ENCODE measurements at places on chromosomes 12 and 14.

GRCh38 chr12:78062786-78063185, 232.1 kb downstream of the NAV3 start:
- peak; percentile 64 for DNase-seq

- peak; percentile 96 for DNase-seq
Observed at GRCh38 chr14:90396341-90397339, at the start of gene CALM1. TSS of gene CALM1 (plus strand) at chr14:90397029. CDS start at chr14:90397231, 202 bp downstream.

GRCh38 chr14:105168496-105168978, at the start of gene JAG2:
TSS of gene JAG2 (minus strand) at chr14:105168776. CDS start at chr14:105168420, 356 bp downstream.
- no peak for DNase-seq

DNA sequence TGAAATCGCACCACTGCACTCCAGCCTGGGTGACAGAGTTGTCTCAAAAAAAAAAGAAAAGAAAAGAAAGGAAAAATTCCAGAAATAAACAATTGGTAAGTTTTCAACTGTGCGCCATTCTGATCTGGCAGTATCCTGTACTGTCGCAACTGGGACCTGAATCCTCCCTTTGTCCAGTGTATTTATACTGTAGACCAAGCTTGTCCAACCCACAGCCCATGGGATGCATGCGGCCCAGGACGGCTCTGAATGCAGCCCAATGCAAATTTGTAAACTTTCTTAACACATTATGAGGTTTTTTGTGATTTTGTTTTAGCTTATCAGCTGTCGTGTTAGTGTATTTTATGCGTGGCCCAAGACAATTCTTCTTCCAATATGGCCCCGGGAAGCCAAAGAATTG, 84.7 kb downstream of the TMCC3 start:
- DNase-seq: no peak

- peak; percentile 56 for DNase-seq
Observed at GRCh38 chr12:49357103-49357678, 10.1 kb upstream of the SPATS2 start.

DNA sequence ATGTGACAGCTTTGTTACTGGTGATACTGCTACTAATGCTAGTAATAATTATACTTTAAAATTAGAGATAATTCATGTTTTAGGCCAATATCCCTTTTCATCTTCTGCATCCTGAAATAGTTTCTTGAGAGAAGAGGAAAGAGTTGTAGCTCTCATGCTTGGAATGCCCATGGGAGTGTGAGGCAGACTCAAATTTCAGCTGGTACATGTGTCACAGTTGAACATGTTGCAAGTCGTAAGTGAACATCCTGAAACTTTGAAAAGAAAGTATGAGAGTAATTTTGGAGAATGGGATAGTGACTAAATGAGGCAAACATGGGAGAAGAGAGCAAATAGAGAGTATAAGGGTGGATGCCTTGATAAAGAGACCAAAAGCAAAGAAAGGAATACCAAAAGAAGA, 168.0 kb downstream of the TMTC3 start:
- DNase-seq: peak; percentile 79

DNA sequence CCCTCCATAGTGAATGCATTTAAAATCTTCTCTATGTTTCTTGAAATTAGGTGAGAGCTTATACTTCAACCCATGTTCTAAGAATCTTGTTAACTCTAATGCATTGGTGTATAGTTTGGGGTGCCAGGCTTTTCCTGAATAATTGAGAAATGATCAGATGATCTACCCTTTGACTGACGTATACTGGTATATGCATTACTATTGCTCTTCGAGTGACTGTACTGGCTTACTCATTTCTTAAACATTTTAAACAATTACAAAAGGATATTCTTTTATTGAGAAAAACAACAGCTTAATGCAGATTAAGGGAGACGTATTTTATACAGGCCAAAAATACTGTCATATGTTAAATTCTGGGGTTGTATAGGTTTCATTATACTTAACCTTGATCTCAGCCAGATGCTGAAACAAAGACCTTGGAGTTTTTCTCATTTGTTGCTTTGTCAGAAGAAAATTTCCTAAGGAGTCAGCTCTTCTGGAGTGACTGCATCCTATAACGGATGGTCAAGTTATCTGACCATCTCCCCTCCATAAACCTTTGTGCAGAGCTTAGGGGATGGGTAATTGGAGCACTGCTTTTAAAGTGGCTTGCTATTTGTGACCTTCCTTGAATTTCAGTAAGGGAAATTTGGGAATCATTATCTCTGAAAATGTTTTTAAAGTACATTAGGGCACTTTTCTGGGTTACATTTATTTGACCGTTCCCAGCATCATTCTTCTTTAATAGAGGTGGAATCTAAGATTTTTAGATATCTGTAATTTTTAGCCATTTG, 507.6 kb downstream of the PCNX1 start:
- DNase-seq: peak; percentile 55

GRCh38 chr14:97594306-97594705, 797.1 kb downstream of the VRK1 start:
- DNase-seq: no peak

DNA sequence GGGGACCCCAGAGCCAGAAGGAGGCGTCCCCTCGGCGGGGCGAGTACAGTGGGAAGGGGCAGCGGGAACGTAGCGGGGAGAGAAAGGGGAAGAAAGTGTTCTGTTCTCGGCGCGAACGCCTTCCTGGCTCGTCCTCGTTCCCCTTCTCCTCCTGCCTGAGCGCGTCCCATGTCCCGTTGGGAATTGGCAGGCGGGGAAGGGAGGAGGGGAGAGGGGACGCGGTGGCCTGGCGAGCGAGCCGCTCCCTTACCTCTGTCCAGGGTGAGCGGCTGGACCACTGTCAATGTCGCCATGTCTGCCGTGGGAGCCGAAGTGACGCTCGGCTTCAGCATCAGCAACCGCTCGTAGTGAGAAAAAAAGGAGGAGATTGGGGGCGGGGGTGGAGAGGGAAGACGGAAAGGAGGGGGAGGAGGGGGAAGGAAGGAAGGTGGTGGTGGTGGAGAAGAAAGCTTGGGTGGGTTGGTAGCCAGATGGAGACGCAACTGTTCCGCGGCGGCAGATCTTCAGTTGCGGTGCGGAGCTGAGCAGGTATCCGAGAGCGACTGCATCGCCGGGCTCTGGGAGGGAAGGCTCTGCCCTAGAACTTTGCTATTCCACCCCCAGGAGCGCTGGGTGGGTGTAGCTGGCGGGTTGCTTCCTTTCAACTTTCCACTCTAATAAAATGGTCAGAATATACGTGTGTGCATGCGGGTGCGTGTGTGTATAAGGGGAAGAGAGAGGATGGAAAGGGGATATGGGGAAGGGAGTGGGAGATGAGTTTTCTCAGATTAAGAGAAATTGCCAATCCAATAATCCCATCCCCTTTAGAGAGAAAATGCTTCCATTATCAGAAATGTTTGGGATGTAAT, at the start of gene LIN7A:
TSS of gene LIN7A (minus strand) at position 544 of the 848 bp plus-strand sequence. CDS start at position 332, 212 bp downstream.
- peak; percentile 42 for DNase-seq

DNA sequence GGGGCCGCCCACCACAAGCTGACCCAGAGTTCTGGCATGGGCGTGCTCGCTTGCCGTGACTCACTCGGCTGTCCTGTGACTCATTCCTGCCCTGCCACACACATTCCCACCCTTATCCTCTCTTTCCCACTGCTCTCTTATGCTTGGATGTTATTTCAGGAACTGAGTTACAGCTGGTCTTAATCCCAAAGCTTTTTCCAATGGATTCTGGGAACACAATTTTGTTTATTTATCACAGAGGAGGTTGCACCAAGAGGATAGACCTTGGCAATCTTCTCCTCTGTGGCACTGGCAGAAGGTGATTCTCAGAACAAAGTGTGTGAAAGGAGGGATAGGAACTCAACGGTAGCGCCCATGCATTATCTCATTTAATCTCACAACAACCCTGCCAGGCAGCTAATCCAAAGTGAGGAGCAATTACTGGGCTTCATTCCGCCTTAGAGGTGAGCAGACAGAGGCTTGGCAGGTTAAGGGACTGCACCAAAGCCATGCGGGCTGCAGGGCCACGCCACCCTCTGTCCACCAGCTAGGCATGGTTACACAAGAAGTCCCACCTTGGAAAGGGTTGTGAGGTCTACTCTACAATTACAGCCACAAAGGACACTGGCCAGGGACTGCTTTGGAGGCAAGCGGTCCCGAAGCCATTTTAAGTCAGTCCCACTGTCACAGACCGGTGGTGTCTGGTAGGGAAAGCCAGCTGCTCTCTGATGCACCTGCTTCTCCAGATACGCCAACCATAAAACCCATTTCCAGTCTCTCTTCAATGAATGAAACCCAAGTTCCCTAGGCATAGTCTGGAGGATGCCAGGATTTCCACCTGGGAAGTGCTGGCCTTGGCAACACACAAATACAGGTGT, 32.9 kb downstream of the SYNE3 start:
- peak; percentile 91 for DNase-seq

DNA sequence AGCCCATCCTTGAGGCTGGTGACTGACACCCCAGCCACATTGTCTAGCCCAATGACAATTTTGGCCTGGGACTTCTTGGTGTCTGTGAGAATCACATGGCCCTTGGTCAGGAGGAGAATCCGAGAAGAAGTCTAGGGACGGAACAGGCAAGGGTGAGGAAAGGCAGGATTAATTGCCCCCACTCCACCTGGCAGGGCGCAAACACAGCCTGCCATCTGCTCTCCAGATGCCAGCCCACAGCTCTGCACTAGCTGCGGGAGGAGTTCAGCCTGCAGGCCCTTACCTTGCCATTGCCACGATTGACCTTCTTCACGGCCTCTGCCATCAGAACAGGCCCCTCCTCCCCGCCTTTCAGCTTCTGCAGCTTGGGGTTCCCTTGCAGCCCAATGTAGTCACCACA, 13.1 kb upstream of the TAC3 start:
- no peak for DNase-seq

- peak; percentile 44 for DNase-seq
Observed at GRCh38 chr14:56125772-56126636, 7.8 kb downstream of the PELI2 start.

- DNase-seq: no peak
Observed at GRCh38 chr14:70776197-70776596, 33.1 kb downstream of the MAP3K9 start.

DNA sequence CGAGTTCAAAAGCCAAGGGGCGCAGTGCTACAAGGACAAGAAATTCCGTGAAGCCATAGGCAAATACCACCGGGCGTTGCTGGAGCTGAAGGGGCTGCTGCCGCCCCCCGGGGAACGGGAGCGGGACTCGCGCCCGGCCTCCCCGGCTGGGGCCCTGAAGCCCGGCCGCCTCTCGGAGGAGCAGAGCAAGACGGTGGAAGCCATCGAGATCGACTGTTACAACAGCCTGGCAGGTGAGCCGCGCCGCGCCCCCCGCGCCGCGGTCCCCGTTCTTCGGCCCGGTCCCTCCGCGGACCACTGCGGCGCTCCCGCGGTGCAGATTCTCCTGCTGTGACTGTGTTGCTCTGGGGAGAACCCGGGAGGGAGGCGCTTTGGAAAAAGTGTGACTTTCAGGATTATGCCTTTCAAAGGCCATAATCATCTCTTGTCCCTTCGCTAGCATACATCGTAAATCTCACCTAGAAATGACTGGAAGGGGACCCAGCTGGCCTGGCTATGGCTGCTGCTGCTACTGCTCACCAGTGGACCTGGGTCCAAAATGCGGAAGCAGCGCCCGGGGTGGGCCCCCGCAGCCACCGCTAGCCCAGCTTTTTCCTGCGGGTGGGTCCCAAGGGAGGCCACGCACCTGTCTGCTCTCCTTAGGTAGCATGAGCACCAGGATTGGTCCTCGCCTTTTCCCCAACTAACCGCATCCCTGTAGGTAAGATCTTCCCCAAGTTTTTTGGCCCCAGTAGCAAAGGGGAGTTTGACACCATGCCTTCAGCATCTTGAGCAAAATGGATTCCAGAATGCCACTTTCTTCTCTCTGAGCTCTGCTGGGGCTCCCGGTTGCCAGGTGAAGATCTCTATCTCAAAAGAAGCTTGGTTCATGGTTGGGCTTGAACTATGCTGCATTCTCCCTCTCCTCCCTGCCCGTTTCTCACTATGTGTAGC, 853 bp downstream of the TTC9 start:
- no peak for DNase-seq

GRCh38 chr12:117187421-117187820, 2.8 kb downstream of the FBXO21 start:
- no peak for DNase-seq

DNA sequence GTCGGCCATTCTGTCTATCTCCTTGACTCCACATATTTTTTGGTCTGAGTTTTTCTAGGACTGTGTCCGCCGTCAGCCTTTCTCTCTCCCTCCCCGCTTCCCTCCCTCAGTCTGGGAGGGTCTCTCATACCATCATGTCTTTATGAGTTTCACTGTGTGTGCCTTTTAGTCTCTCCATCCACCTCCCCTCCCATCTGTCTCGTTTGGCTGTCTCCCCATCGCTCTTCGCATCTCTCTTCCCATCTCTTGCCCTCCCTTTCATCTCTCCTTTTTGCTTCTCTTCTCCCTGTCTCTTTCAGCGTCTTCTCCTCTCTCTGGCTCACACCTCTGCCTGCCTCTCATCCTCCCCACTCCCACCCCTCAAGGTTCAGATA, 6.9 kb upstream of the CISTR start:
- no peak for DNase-seq

DNA sequence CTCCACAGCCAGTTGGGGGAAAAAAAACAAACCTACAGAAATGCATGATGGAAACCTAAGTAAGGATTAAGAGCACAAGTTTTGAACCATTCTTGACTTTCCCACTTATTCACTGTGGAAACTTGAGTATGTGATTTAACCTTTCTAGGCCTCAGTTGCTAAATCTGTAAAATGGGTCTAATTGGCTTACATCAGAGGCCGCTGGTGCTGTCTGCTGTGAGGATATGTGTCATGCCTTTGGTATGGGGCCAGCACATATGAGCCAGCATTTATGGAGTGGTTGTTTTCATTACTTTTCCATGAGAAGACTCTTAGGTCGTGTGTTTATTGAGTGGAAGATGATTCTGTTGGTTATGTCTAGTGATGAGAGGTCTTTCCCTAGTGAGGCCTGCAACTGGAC, 102.4 kb downstream of the ESR2 start:
- DNase-seq: peak; percentile 82

GRCh38 chr14:51304438-51304837, 64.4 kb downstream of the TMX1 start:
- peak; percentile 84 for DNase-seq

GRCh38 chr12:96513166-96513565, 23.8 kb downstream of the CFAP54 start:
- DNase-seq: no peak

- DNase-seq: no peak
Observed at GRCh38 chr14:96084796-96085195, 45.6 kb downstream of the C14orf132 start.
